Stimulated activated CD4-positive, alpha-beta T cell treated with anti-CD3 and anti-CD28 coated beads, Interleukin-1b, Interleukin-23, amount 100 ng/mL, for 1 hour (primary cell): ENCODE measurements at places on chromosomes 11 and 22.

GRCh38 chr11:22084056-22084455, 108.8 kb upstream of the ANO5 start:
- DNase-seq: no peak

DNA sequence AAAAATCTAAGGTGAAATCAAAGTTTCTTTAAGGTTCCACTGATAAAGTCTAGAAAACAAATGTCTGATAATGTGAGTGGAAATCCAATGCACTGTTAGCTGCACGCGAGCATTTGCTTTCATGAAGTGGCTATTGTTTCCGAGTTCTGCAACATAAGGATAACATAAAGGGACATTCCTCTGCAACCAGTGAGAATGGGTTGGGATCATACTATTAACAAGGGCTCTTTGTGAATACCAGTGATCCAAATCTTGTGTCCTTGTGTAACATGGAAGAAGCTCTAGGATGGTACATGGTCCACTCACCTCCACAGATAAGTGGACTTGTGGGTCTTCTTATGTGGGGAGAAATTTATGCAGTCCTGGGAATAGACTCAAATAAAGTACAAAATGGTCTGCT, 24.6 kb downstream of the APIP start:
- DNase-seq: no peak

DNA sequence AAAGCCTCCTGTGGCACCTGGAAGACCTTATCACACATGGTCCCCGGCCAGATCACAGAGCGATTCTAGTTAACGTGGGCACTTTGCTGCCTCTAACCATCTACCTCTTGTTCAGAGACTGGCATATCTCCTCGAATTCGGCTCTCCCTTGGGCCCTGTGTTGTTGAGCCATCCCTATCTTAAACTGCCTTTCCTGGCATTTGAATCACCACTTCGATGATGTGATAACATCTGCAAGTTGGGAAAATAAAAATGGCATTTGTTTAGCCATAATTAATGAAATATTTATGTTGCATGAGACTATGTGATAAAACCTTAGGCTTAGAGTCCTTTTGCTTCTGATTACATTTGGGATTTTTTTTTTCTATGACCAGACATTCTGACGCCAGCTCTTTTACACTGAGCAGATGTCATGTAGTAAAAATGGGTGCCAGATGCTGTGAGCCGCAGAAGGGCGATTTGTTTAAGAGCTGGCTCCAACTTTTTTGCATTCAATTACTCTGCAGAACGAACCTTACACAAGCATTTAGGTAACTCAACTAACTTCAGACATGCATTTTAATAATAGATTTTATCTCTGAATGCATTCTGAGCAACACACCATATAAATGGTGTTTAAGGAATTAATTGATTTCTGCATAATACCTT, 58.5 kb upstream of the PARVA start:
- DNase-seq: no peak

DNA sequence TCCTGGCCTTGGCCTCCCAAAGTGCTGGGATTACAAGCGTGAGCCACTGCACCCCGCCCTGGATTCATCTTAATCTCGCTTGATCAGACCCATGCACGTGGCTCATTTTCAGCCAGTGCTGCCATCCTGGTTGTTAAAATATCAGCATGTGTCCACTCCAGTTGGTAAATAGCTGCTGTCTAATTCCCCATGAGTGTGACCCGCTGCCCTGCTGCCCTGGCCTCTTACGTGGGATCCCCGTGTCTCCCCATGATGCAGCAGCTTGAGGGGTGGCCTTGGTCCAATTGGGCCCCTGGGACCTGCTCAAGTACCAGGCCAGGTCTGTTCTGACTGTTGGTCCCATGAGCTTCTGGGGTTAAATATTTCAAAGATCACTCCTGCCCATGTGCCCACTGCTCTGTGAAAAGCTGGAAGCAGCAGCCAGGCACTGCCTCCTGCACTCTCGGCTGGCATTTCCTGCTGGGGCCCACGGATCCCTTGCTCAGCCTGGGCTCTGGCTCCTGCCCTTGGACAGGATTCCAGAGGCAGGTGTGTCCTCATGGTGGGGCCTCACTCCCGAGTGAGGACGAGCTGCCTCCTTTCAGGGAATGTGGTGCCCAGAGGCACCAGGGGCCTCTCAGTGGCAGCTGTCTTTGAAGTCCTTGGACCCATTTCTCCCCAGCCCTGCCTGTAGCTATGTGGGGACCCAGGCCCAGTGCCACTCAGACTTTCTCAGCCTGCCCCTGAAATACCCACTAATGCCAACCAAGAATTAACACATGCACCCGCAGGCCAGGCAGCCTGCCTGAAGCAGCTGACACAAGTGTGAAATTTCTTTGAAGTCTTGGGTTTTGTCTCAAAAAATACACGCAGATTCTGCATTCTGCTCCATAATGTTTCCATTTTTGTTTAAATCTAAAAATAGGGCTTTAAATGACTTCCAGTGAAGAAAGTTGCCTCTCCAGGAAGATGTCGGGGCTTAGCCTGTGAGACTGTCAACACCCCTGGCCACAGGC, 38.1 kb upstream of the PRDM11 start:
- no peak for DNase-seq

- no peak for DNase-seq
Measured at GRCh38 chr11:16784666-16785065, 46.2 kb downstream of the C11orf58 start.
